Hematopoietic multipotent progenitor cell treated with erythropoietin and hydrocortisone succinate and interleukin-3 and kit ligand, for 15 days (in vitro differentiated cells): ENCODE measurements at places on chromosomes 6 and 20.

- no peak for DNase-seq
Observed at GRCh38 chr6:107435798-107436197, 23.6 kb downstream of the PDSS2 start.

GRCh38 chr6:155782320-155782731, 326.7 kb upstream of the NOX3 start:
- DNase-seq: no peak

DNA sequence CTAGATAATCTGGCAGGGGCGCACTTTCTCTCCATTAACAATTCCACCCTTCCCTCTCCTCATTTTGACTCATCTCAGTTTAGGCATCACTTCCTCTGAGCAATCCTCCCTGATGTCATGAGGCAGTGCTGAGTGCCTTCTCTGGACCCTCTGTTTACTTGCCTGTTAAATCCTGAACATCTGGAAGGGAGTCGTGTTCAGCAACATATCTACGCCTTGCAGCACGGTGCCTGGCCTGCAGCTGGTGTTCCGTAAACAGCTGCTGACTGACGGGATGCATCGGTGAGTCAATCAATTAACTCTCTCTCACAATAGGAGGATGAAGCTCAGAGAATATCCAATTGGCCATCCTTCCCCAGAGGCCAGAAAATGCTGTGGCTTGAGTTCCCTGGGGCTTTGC, 613.5 kb downstream of the PTPRT start:
- no peak for DNase-seq

DNA sequence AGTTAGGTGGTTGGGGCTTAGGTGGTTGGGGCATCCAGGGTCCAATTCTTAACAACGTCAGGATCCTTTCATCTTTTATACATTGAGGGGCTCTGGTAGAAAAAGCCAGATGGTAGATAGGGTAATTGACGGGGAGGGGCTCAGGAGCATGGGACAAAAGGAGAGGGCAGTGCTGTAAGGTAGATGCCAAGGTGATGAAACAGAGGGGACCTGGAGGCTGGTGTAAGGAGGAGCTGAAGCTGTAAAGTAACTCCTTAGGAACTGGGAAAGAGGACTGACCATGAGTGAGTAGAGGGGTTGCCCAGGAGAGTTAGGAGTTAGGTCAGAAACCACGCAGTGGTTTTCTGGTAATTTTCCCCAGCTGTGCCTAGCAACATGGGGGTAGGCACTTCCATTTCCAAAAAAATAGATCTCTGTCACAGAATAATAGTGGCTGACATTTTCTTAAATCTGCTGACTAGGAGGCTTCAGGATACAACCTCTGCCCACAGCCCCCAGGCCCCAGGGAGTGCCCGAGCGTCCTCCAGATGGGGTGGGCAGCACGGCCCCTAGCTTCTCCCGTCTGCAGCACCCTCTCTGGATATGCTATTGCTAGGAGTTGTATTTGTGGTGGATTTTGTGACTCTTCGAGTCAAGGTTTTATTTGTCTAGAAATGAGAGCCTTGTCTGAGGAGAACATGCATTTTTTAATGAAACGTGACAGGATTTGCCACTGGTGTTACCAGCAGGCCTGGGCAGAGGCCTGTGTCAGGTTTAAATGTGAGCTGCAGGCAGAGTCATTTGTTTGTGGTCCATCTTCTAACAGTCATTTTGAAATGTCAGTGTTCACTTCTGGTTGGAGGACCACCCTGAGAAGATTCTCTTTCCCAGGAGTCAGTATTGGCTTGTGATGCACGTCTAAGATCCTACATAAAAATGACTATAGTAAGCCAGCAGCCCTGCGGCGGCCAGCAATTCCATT, 44.6 kb downstream of the TULP4 start:
- DNase-seq: no peak

DNA sequence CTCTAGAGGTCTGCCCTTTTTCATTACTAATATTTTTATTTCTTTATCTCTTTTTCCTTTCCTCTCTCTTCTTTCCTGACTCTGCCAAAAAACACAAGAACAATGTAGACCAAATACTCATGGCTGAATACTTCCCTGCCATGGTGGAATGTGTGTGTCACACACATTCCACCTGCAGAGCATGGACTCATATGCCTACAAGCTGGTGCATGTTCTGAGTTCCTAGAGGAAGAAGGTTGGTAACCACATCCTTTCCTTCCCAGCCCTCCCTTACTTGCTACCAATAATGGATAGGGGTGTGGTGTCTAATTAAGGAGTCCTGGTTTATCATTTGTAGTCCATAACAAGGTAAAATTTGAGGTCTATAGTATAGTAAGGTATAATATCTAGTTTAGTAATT, 15.2 kb upstream of the CST9L start:
- DNase-seq: no peak

- no peak for DNase-seq
Observed at GRCh38 chr20:51894201-51894600, 91.9 kb upstream of the SALL4 start.

DNA sequence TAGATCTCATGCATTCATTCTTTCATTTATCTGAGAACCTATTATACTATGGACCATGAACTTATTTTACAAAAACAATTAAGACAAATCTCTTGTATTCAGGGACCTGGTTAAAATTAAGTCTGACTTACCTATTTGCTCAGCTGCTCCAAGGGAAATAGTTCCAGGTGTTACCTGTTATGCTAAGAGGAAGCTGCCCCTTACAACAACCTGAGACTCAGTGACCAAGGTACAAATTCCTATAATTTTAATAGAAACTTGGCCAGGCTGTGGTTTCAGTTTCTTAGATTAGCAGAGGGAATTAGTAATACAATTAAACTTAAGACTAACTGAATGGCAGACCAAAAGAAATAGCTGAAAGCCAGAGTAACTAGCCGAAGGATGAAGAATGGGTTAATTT, 48.2 kb upstream of the GMPR start:
- no peak for DNase-seq

- peak; percentile 89 for DNase-seq
Observed at GRCh38 chr6:119349361-119350201, at the start of gene MAN1A1. TSS of gene MAN1A1 (minus strand) at chr6:119349761. CDS start at chr6:119349065, 696 bp downstream.

GRCh38 chr6:3793545-3793944, 42.0 kb upstream of the PXDC1 start:
- DNase-seq: no peak

DNA sequence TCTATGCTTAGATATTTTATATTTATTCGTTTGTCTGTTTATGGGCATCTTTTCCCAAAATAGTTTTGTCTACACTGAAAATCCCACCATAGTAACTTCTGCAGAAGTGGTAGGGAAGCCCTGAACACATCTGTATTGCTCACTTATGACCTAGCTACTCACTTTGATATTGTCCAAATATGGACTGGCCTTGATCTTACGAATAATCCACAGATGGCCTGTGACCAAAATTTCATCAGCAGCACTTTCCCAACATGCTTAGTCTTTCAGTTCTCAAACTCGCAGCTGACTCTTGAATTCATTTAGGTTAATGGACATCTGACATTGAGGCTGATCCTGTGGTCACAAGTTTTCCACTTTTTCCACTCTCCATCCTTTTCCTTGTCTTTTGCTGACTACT, 80.8 kb upstream of the BEND3 start:
- DNase-seq: no peak

- DNase-seq: no peak
Observed at GRCh38 chr6:140041056-140041455, 666.6 kb upstream of the CITED2 start.

GRCh38 chr6:159966339-159966738, 2.5 kb upstream of the IGF2R start:
- no peak for DNase-seq

DNA sequence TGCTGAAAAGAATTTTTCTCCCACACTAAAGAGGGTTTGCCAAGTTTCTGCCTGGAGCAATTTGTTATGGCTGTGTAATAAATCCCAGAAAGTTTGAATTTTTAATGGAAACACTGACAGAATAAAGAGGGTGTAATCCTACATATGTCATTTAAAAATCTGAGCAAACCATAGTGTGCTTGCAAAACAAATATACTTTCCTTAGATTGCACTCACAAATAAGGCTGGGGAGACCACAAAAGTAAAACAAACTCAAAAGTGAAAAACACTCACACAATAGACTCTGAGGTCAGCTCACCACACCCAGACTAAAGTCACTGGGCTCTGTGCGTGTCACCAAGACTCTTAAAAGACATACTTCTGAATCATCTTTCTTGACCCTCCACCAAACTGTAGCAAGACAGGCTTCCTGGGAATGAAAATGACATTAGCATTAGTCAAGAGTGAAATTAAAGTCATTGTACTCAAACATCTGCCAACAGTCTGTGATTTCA, 4.8 kb upstream of the ATXN1 start:
- no peak for DNase-seq

DNA sequence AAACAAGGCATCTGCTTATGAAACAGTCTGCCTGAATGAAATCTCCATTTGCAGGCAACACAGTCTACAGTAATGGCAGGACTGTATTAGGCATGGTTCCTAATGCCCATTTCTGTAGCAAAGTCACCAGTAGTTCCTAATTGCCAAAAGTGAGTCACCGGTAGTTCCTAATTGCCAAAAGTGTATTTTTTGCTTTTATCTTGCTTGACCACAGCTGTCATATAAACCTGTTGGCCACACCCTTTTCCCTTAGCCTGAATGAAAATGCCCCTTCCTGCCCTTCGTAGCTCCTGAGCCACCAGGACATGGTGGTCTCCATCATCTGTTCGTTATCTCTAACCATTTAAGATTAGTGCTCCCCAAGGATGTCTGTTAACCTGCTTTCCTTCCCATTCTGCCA, 34.5 kb downstream of the MTHFD1L start:
- no peak for DNase-seq

GRCh38 chr20:14989535-14990290, 652.3 kb upstream of the FLRT3 start:
- DNase-seq: no peak
